ENCODE measurements at places on chromosomes 5 and 9.
A peak's percentile ranks its signal among the peaks of the same experiment; 100 is the strongest.

DNA sequence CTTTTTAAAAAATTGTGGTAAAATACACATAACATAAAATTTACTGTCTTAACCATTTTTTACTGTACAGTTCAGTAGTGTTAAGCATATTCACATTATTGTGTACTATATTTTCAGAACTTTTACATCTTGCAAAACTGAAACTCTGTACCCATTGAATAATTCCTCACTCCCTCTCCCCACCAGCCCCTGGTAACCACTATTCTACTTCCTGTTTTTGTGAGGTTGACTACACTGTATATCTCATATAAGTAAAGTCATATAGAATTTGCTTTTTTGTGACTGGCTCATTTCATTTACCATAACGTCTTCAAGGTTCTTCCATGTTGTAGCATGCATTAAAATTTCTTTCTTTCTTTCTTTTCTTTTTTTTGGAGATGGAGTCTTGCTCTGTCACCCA lies 87.0 kb downstream of the LNPEP start:
- DNase-seq, result no peak

DNA sequence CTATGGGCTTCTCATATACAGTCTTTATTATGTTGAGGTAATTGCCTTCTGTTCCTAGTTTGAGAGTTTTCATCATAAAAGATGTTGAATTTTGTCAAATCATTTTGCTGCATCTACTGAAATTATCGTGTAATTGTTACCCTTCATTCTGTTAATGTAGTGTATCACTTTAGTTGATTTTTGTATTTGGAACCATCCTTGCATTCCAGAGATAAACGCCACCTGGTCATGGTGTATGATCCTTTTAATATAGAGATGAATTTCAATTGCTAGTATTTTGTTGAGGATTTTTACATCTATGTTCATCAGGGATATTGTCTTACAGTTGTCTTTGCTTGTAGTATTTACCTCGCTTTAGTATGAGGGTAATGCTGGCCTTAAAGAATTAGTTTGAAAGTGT lies 19.3 kb downstream of the MEIKIN start:
- no peak for DNase-seq

GRCh38 chr5:9198394-9198793 lies 347.5 kb downstream of the SEMA5A start:
- DNase-seq, result no peak

DNA sequence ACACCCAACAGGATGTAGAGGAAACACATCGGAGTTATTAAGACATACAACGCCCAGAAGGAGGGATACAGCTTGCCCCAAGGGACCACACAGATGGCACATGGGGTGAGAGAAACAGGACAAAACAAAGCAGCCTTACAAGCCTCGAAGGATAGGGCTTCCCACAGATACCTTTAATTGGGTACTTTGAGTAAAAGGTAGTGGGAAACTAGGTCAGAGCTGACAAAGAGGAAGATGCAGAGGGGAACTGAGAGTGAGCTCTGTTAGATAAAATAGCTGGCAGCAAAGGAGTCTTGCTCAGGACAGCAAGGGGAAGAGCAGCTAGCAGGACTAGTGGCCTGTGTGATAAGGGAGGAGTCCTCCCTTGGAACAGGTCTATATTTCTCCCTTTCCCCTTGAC lies 48.2 kb downstream of the OTP start:
- no peak for DNase-seq

DNA sequence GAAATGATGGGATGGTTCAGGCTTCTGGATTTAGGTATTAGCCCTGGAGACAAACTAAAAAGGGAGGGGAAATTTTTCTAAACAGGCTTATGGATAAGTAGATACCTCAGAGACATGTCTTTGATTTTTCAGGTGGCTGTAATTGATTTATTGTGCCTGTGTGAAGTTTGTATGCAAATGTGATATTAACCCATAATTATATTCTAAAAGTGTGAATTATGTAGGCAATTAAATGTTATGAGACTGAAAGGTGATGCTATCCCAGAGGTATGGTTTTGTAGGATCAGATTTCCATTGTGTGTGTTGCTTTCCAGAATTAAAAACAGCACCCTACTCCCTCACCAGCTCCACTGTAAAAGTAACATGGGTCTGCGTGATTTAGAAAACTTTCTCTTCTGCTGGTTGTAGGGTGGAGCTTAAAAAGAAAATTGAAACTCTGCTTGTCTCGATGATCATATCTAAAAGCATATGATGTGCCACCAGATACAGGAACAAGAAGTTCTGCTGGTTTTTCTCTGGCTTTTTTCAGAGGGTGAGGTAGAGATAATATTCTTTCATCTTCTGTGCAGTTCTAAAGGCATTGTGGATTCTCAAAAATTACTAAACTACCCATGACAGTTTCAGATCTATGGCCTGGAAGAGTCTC lies 71.8 kb upstream of the TAF11L2 start:
- DNase-seq, result no peak

DNA sequence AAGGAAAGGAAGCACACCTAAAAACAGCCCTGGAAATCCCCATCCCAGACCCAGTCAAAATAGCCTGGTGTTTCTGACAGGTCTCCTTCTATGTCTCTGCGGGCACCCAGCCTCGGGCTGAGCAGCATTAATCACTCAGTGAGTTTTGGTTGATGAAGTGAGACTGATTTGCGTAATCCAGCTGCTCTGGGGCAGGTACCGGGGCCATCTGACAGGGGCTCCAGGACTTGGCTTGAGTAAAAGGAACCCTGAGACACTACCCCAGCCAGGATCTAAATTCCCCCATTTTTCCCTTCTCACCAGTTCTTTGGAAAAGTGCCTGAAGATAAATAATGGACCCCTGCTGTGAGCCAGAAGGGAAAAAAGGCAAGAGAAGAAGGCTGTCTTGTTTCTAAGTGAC lies 596 bp downstream of the SLC28A3 start:
- DNase-seq, result no peak

GRCh38 chr5:6712142-6712576 lies 1.1 kb upstream of the TENT4A start:
- DNase-seq, result peak; percentile 68

- no peak for DNase-seq
Observed at GRCh38 chr5:1211701-1212100, 10.3 kb downstream of the SLC6A19 start.

DNA sequence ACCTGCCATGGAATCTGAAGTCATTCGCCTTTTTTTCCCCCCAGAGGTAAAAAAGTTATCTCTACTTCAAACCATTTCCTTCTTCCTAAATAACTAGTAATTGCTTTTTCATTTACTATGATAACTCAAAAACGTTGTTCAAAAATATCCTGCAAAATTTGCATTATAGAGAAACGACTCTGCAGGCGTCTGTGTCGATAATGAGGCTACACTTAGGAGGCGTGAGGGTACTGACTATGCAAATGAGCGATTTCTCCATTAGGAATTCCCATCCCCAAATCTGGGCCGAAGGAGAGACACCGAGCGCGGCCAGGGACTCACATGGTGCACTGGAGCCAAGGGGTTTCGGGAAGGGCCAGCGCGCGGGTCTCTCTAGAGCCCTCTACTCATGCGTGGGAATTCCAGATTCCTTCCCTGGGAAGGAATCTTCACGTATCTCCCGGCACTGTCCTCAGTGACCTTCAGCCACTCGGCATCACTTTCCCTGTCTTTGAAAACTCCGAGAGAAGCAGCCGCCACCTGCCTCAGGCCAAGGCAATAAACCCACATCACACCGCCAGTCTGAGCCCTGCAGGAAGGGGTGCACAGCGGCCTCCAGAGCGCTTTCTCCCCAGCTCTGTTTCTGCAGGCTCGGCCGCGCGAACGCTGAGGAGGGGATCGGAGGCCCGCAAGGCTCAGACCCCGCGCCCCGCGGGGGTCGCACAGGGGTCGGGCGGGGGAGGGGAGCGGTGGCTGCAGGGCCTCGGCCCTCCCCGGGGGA lies 718 bp upstream of the DENND4C start:
- DNase-seq, result peak; percentile 35

- DNase-seq, result no peak
Observed at GRCh38 chr9:72960446-72960845, 7.6 kb upstream of the ALDH1A1 start.

DNA sequence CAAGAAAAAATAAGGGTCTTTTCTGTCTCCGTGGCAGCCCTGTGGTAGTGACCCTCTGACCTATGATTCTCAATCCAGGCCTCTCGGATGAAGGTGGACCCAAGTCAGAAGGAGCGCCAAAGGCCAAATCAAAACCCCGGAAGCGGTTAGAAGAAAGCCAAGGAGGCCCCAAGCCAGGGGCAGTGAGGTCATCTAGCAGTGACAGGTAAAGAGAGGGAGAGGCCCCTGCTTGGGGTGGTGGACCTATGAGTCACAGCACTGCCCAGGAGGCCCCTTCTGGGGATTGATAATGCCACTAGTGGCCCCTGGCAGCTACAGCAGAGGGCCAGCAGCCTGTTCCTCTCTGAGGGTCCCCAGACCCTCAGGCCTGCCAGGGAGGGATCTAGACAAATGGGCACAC lies 6.4 kb upstream of the SLC2A8 start:
- no peak for DNase-seq

DNA sequence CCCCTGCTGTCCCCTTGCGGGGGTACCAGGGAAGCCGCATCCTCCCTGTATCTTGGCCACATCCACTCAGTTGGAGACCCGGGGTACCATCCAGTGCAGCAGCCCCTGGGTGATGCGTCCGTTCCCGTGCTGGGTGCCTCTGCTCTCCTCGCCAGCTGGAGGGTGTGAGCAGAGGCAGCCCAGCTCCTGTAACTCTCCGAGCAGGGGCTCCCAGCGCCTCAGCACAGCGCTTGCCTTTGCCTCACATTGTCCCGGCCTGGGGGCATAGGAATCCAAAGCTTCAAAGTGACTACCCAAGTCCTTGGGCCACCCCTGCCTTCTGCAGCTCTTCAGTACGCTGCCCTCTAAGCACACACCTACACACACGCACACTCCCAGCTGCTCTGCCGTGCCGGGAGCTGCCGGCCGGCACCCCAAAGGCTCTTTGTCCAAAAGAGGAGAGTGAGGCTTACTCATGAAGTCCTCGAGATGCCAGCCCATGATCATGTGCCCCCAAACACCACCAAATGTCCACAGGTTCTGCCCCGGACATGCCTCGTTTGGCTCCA lies 733 bp downstream of the ANGPTL2 start:
- DNase-seq, result no peak

- no peak for DNase-seq
Observed at GRCh38 chr5:2761921-2762488, 10.5 kb upstream of the IRX2 start.

DNA sequence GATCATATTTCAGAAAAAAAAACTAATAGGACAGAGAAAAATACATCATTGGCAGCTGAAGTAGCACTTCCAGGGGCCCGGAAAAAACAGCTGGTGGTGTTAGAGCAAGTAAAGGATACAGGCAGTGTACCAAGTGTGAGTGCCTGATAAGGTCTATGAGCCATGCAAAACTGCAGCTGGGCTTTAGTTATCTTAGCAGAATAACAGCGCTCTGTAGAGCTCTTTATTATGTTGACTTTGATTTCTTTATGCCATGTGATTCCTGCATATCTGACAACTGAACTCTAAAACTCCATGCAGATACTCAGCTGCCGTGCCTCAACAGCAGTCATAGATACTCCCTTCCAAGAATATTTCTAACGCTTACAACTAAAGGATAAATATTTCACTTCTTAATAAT lies 119.5 kb downstream of the CAAP1 start:
- DNase-seq, result no peak

DNA sequence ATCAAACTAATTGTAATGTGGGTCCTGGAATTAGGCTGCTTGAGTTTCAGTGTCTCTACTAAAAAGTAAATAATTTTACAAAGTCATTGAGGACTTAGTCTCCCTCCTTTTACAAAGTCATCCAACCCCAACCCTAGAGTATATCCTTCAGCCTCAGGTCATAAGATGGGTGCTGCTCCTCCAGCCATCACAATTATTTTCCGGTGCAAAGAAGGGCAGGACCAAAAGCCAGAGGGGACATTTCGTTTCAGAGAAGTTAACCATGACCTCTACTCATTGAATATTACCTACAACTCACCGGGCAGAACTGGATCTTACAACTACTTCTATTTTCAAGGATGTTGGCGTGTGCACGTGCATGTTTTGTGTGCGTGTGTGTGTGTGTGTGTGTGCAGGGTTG lies 60.5 kb upstream of the TNFSF8 start:
- DNase-seq, result no peak

DNA sequence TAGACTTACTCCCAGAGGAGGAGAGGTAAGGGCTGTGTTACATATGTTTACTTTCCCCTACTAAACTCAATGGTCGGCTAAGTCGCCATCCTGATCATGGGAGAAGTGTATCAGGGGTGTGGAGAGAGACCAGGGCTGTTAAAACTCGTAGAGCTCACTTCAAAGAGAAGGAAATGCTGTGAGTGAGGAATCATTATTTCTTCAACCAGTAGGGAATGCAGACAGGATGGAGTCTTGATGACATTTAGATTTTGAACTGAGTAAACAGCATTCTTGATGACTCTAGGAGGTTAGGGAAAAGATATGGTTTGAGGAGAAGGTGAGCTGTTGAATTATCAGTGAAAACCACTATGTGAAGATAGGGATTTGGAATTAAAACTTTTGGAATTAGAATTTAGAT lies 17.3 kb downstream of the RECK start:
- DNase-seq, result no peak

DNA sequence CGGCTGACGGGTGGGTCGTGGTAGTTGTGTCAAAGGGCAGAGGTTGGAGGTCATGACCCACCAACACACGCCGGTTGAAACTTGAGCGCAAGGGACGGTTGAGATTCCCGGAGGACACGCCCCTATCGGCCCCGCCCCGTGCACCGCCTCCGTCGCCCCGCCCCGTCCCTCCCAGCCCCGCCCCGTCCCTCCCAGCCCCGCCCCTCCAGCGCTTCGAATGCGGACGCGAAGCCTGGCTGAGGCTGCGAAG lies 226 bp upstream of the RANBP17 start:
- DNase-seq, result no peak

- DNase-seq, result no peak
Observed at GRCh38 chr9:128742401-128742800, 18.5 kb upstream of the ZDHHC12 start.

- no peak for DNase-seq
Observed at GRCh38 chr5:110323357-110323756, 403.1 kb downstream of the TMEM232 start.

DNA sequence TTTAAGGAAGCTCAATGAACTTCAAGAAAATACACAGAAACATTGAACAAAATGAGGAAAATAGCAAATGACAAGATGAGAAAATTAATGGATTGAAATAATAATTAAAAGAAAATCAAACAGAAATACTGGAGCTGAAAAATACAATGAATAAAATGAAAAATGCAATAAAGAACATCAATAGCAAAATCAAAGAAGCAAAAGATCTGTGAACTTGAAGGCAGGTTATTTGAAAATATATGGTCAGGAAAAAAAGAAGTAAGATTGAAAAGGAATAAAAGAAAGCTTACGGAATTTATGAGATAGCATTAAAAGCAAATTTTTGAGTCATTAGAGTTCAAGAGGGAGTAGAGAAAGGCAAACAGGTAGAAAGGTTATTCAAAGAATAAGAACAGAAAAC lies 42.4 kb downstream of the CERT1 start:
- DNase-seq, result no peak

- no peak for DNase-seq
Observed at GRCh38 chr9:116899337-116900006, 212.4 kb downstream of the TRIM32 start.

- DNase-seq, result no peak
Observed at GRCh38 chr9:105725370-105725769, 31.0 kb downstream of the TMEM38B start.
